ENCODE measurements at places on chromosomes 7 and 10.

DNA sequence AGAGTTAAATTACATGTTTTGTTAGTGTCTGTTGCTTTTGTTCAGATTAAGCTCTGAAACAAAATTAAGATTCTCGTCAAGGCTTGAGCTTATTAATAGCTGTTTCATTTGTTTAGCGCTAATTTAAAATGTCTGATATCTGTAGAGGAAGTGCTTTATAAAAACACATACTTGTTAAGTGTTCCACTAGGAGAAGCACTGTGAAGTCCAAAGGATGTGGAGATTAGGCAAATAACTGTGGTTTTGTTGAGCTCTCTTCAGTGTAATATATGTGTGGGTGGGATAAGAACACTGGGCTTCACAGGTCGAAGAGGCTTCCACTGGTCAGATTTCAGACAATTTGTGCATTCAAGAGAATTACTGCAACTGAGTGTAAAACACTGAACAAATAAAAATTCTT, 242.0 kb downstream of the AUTS2 start:
- no peak for DNase-seq

DNA sequence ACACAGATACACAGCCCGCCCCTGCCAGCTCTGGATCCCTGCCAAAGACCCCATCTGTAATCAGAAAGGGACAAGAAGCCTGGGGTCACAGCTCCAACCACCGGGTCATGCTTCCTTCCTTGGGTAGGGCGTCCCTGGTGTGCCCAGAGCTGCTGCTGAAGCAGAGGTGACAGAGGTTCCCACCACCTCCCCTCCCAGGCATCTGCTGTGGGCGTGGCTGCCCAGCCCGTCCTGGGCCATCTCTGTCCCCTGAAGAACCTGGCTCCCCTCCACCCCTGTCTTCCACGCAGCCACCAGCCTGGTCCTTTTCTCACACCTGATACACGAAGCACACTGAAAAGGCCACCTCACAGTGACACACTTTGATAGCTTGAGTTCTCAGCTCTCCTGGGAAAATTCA, 38.2 kb upstream of the CPXM2 start:
- no peak for DNase-seq

DNA sequence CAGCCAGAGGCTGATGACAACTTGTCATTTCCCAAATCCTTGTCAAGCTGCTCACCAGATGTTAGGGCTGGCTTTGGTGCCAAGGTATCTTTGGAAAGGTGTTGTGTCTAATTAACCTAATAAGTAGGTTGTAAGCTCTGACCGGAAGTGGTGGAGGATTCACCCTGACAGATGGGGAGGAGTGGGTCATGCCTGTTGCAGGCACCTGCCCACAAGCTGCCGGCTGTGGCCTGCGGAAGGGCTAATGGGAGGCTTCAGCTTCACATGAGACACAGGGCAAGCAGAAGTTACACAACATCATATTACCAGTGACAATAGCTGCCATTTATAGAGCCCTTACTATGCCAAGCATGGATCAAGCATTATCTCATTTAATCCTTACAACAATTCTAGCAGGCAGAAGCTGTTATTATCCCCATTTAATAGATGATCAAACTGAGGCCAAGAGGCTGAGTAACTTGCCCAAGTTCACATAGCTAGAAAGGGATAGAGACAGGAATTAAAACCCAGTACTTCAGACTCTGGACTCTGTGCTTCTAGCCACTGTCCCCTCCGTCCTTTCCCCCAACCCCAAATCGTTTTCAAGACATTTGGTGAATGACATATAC, 63.1 kb upstream of the DUSP5 start:
- no peak for DNase-seq

GRCh38 chr10:104036518-104037260, 49.0 kb downstream of the COL17A1 start:
- no peak for DNase-seq
